ENCODE measurements at places on chromosomes 16 and 17.

DNA sequence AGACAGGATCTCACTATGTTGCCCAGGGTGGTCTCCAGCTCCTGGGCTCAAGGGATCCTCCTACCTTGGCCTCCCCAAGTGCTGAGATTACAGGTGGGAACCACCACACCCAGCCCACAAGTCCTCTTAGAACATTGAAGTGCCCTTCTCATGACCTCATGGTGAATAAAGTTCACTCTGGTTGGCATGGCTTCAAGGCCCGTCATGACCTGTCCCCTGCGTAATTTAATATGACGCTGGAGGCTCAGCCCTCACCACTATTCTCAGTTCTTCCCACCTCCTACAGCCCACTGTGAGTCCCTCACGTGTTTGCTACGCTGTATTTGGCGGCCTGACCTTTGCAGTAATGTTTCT lies 1.9 kb downstream of the ENDOV start:
- DNase-seq: no peak

DNA sequence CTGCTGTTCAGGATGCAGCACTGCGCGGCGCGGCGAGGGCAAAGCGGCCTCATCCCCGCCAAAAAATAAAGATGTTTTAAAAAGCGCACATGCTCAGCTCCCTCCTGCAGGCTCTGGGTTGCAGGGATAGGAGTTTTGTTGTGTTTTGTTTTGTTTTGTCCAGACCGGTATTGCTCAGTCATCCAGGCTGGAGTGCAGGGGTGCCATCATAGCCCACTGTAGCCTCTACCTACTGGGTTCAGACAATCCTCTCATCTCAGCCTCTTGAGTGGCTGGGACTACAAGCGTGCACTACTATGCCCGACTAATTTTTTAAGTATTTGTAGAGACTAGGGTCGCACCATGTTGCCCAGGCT lies 636 bp downstream of the WWOX start:
- DNase-seq: no peak

GRCh38 chr16:68251832-68252231 lies 6.7 kb downstream of the PLA2G15 start:
- DNase-seq: no peak

DNA sequence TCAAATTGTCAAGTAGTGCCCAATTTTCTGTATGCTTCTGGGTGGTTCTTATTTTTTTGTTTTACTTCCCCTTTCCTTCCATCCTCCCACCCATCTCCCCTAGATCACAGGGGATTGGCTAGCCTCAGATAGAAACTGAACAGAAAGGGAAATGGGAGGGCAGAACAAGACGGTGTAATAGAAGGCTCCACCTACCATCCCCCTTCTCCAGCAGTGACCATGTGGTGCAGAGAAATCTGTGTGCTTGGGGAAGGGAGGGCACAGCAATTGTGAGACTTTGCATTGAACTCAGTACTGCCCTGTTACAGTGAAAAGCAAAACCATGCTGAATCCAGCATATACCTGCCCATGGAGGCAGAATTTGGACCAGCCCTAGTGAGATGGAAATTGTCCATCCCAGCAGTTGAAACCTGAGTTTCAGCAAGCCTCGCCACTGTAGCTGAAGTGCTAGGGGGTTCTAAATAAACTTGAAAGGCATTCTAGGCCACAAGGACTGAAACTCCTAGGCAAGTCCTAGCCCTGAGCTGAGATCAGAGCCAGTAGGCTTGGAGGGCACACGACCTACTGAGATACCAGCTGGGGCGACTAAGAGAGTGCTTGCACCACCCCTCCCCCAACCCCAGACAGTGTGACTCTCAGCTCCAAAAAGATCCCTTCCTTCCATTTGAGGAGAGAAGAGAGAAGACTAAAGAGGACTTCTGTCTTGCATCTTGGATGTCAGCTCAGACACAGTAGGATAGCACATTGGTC lies 5.2 kb downstream of the SLFN11 start:
- DNase-seq: no peak

- no peak for DNase-seq
Measured at GRCh38 chr17:72711521-72712310, 380.8 kb downstream of the SLC39A11 start.

GRCh38 chr16:86072328-86073102 lies 173.6 kb downstream of the IRF8 start:
- no peak for DNase-seq

DNA sequence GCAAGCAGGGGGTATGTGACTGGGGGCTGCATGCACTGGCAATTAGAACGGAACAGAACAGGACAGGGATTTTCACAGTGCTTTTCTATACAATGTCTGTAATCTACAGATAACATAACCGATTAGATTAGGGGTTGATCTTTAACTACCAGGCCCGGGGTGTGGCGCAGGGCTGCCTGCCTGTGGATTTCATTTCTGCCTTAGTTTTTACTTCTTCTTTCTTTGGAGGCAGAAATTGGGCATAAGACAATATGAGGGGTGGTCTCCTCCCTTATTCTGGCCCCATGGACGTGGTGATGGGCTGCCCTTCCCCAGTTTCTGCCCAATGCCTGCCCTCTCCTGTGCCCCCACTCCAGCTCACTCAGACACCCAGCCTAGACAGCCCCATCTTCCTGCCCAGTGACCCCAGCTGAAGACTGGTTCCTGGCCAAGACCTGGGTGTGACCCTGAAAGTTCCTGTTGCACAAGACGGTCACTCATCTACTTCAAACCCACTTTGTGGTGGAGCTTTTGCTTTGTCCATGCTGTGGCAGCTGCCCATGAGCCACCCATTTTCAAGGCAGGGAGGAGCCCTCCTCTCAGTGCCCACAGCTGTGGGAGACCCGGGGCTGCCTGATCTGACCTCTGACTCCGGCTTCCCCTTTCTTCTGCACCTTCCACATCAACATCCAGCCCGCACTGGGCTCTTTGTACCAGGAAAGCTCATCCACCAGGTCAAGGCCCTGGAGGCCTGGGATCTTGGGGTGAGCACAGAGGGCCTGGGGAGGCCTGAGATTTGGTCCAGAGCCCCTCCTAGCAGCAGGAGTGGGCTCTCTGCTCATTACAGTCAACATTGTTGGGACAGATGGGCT lies 18.6 kb downstream of the ALOX12B start:
- no peak for DNase-seq

- DNase-seq: no peak
Measured at GRCh38 chr16:81445966-81446906, 1.6 kb downstream of the CMIP start.

DNA sequence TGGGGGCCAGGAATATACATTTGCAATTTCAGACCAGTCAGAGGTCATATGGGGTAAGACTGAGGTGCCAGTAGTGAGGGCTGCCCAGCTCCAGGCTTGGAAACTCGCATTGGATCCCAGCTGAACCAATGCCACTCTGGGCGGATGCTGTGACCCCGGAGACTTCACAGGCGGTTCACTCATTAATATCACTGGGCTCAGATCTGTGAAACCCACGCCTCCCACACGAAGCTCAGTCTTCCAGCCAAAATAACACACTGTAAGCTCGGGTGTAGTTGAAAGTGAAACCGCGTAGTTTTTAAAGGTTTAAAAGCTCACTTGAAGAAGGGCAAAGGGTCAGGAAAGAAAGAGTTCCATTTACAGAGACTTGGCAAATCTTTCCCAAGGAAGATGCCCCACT lies 254.8 kb downstream of the FOXL1 start:
- no peak for DNase-seq

GRCh38 chr17:26963163-26963503 lies 330.8 kb upstream of the WSB1 start:
- no peak for DNase-seq

- DNase-seq: no peak
Measured at GRCh38 chr16:84507011-84507982, 2.8 kb upstream of the MEAK7 start.

GRCh38 chr17:8518326-8518725 lies 82.6 kb downstream of the NDEL1 start:
- DNase-seq: no peak

- no peak for DNase-seq
Measured at GRCh38 chr17:60840456-60840855, 162.8 kb downstream of the BCAS3 start.

GRCh38 chr17:55661256-55661758 lies 61.4 kb downstream of the TMEM100 start:
- no peak for DNase-seq

GRCh38 chr16:63702981-63703590 lies 1418.8 kb downstream of the CDH11 start:
- DNase-seq: no peak

- no peak for DNase-seq
Measured at GRCh38 chr16:81632392-81633146, 146.5 kb upstream of the PLCG2 start.

DNA sequence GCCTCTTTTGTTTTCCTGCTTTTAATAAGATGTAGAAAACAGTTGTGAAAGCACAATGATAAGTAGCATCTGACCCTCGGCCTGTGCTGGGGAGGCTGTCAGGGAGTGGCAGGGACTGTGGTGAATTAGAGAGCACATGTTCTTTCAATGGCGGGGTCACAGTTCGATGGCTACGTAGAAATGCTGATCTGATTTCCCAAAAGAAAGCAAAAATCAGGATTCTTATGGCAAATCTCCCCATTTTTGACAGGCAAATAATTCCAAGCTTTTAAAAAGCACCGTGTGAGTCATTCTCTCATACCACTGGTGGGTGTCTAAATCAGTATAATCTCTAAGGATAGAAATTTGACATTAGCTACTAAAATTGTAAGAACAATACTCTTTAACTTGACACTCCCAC lies 4.2 kb upstream of the MAPK7 start:
- no peak for DNase-seq

- no peak for DNase-seq
Measured at GRCh38 chr16:17643935-17644334, 173.2 kb upstream of the XYLT1 start.

DNA sequence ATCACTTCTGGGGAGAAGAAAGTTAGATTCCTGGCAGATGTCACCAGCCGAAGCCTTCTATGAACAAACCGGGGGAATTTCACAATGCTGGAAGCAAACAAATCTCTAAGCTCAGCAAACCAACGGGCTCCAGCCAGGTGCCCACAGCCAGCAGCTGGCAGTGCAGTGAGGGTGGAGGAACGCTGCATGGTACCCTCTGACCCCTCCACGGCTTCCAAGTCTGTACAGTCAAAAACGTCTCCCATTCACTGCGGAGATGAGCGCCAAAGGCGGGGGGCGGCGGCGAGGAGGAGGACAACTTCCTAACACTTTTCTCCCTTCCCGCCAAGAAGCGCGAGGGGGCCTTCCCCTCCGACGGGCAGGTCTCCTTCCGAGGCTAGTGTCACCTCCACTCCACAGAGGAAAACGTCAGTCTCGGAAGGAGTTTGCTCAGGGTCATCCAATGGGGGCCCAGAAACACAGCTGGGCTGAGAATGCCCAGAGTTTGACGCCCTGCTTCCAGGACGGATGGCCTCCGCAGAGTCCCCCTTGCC lies 924 bp downstream of the ZNF598 start:
- no peak for DNase-seq

DNA sequence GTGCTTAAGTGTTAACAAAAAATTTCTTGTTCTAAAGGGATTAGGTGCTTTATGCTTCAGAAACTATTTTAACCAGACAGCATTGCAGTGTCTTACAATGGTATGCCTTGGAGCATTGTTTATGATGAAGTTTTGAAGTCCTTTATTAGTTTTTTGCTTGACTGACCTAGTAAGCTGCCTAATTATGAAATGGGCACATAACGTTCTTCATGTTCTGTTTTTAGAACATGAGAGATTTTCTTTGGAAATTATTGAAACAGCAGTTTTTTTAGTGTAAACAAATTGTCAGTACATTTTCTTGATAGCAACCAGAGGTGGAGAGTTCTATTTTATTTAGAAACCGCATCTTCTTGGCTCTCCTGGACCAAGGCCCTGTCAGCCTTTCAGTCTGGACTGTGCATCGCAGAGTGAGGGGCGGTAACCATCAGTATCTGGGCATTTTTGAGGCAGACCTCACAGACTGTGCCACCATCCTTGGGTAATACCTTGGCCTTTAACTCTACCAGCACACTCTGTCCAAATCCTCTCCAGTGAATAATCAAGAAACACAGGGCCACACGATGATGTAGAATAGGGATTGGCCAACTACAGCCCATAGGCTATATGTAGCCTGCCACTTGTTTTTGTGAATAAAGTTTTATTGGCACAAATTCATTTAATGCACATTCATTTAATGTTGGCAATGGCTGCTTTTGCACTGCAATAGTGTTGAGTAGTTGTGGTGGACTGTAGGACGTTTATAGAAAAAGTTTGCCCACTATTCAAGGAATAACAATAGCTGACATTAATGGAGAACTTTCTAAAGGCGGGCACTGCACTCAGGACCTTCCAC lies 81.1 kb downstream of the VPS35L start:
- DNase-seq: no peak

- no peak for DNase-seq
Measured at GRCh38 chr17:41962768-41963434, 3.7 kb upstream of the CNP start.

GRCh38 chr17:32350666-32351418 lies 885 bp downstream of the ZNF207 start:
- DNase-seq: no peak

- DNase-seq: no peak
Measured at GRCh38 chr17:9237661-9238301, 216.5 kb downstream of the NTN1 start.

- DNase-seq: no peak
Measured at GRCh38 chr17:72501404-72502370, 380.9 kb downstream of the SOX9 start.

GRCh38 chr17:38961413-38961812 lies 5.8 kb downstream of the FBXO47 start:
- DNase-seq: no peak

- no peak for DNase-seq
Measured at GRCh38 chr16:19094542-19095365, 19.0 kb upstream of the ITPRIPL2 start.

GRCh38 chr17:34409352-34409751 lies 46.3 kb upstream of the CCL1 start:
- no peak for DNase-seq

GRCh38 chr16:20225228-20225733 lies 102.0 kb downstream of the GP2 start:
- DNase-seq: no peak

DNA sequence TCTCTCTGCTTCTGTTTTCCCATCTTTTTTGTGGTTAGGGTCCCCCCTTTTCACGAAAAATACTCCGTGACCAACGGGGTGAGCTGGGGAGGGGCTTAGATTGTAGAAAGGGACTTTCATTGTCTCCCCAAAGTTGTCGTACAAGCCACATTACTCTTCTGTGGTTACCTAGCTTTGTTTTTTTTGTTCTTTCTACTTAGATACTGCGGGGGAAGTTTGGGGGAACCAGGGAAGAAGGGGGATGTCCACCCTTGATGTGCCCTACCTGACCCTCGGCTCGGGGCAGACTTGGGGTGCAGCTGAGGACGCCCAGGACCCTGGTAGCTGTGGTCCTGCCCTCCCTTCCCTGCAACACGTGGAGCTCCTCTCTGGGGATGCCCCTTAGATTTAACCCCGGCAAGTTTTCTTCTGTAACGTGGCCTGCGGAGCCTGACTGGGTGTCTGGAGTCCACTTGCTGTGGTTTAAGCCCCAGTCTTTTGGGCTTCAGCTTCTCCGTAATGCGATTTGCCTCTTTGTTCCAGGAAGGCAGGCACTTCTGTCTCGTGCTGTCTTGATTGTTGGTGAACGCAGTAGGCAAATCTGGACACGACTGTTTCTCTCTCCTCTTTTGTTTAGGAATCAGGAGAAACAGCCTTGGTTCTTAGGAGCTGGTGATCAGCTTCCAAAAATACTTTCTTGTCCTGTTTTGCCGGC lies 892 bp downstream of the ABCC1 start:
- DNase-seq: no peak
